ENCODE measurements at places on chromosomes 2 and 18.

DNA sequence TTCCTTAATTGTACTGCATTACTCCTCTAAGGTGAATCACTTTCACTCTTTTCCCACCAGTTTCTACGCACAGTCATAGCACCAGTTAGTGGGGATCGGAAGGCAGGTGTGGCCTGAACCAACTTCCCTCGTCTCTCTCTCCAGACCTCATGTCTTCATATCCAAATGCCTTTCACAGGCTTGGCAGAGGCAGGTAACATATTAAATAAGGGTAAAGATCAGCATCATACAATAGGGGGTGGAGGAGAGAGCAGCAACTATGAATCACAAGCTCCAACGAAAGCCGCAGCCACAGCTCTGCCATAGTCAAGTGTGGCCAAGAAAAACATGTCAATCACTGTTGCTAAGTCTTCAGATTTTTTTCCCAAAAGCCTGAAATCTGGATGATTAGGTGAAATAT is 40.3 kb downstream of the AP1S3 start:
- no peak for DNase-seq

DNA sequence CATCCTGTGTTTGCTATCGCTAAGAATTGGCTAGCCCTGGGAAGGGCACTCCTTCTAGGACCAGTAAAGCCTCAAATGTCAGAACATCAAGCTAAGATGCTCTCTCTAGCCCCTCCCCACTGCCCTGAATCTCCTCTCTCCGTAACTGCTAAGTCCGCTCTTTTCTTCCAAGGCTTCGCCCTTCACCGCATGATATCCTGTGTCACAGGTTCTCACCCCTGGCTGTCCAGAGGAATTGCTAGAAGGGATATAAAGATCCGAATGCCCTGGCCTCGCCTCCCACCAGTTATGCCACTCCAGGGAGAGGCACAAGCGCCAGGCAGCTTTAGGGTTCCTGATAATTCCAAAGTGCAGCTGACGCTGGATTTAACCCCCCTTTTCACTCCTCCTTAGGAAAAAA is 17.1 kb upstream of the GPR45 start:
- DNase-seq = no peak

GRCh38 chr18:11025671-11026070 is 123.7 kb downstream of the PIEZO2 start:
- DNase-seq = no peak

GRCh38 chr18:27921392-27921791 is 255.5 kb downstream of the CDH2 start:
- no peak for DNase-seq

- DNase-seq = no peak
Observed at GRCh38 chr2:1754046-1754445, 9.7 kb upstream of the PXDN start.

DNA sequence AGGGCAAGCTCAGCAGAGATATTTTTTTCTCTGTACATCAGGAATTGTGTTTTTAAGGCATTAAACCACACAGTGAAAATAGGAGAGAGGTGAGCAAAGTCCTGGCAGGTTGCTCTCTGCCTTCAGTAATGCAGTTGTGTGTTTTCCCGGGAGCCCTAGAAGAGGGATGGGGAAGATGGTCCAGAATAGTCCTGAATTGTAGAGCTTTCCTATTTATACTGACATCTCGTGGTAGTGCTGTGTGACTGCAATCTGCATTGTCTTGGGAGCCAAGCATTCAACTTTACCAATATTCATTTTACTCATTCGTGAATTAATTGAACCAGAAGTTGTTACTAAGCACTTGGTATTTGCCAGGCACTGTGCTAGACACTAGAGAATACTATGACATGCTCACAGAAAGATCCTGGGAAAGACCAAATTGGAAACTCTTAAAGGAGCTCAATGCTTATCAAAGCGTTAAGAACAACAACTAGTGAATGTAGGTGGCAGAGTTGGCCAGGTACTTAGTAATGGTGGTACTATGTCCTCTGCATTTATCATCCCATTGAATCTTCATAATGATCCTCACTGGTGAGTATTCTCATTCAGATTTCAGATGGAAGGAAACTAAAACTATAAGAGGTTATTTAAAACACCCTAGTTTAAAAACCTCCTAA is 214.6 kb downstream of the TRIB2 start:
- no peak for DNase-seq

DNA sequence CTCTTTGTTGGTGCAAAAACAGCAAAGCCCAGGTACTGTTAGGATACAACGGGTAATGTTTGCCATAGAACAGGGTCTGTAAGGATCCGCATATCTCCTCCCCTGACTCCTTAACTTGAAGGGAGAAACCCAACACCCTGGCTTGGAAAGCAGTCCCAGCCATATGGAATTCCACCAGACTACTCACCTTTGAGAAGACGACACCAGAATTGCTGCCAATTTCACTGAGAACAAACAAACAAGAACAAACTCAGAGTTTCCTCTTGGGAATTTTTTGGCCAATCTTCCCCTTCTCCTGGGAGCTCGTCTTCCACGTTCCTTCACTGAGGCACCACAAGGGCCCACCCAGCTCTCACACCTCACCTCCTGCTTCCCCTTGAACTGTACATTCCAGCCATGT is 29.2 kb downstream of the CAPN14 start:
- DNase-seq = no peak

- DNase-seq = no peak
Observed at GRCh38 chr2:222057347-222058073, 241.3 kb downstream of the PAX3 start.

- no peak for DNase-seq
Observed at GRCh38 chr18:24741965-24742724, 281.7 kb downstream of the HRH4 start.

- no peak for DNase-seq
Observed at GRCh38 chr2:158729873-158730620, 65.1 kb upstream of the DAPL1 start.

DNA sequence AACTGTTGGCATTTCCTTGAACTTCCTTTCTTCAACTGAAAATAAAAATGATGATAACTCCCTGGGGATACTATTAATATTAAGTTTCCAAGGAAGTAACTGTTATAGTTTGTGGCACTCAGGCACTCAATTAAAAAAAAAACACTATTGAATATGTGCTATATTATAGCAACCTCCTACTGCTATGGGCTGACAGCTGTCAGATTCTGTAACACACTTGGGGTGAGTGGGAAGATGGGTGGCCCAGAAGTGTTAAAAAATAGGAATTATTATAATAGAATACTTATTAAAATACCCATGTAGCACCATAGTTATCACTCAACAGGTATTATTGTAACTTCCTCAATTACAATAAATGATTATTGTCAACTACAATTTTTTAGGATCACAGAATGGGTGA is 130.9 kb downstream of the RNF152 start:
- DNase-seq = no peak

- DNase-seq = no peak
Observed at GRCh38 chr2:97699765-97700444, 13.5 kb upstream of the ZAP70 start.

DNA sequence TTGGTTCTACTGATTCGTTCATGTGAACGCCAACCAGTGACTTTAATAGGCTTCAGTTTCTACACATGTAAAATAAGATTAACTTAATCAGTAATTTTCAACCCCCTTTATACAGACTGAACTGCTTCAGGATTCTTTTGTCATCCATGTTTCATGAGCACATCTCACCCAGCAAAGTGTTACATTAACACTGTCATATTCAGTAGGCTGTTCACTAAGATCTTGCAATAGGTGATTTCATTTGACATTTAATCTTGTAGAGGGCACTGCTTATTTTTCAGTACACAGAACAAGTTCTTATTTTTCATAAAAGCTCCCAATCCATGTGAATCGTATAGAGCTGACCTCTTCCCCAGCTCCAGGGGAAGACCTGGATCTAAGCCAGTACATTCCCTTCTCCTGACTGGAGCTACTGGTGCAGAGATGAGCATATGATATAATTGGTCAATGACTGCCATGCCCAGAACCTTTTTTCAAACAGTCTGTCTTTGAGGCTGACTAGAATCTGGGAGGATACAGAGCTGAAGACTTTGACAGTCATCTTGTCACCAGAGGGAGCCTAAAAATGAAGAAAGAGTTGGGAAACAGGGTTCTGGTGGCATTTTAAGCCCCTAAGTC is 72.2 kb upstream of the CHRNA1 start:
- DNase-seq = no peak

DNA sequence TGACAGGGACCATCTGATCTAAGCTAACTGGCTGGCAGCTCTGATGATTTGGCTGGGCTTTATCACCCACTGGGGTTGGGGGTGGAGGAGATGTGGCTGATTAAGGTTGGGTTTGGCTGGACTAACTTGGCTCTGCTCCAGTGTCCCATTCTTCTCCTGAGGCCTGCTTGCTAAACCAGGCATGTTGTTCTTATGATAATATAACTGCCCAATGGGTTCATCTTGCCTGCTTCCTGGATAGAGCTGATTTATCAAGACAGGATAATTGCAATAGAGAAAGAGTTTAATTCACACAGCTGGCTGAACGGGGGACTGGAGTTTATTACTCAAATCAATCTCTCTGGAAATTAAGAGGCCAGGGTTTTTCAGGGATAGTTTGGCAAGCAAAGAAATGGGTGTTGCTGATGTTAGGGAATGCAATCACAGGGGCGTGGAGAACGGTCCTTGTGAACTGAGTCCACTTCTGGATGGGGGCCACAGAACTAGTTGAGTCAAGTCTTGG is 150.4 kb downstream of the PTH2R start:
- no peak for DNase-seq

DNA sequence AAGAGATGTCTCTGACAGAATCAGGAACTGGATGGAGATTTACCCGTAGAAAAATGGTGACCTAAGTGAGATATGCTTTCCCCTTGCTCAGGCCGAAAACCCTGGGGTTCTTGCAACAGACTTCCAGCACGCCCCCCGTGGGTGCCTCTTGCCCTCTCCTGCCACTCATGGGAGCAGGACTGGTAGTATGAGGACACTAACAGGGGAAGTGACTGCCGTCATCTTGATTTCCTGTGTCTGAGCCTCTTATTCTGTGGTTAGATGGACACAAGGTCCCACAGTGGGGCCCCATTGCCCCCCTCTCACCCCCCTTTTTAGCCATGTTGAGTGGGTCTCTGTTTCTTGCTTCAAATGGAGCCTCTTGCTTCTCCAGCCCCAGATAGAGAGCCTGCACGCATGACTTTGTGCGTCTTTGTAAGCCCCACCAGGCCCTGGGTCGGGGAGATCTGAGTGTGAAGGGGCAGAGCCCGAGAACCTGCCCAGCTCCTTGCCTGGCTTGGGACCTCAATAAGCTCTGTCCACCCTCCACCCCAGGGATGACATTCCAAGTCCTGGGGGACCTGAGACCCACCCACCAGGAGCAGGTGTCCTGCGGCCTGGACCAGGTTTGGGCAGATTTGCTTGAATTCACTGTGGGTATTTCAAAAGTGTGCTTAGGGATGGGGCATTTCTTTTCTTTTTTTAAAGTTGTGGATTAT is 12.6 kb downstream of the GNLY start:
- no peak for DNase-seq

GRCh38 chr2:70728128-70728527 is 39.9 kb downstream of the ADD2 start:
- no peak for DNase-seq

GRCh38 chr18:23232331-23232730 is 97.0 kb downstream of the CABLES1 start:
- no peak for DNase-seq

DNA sequence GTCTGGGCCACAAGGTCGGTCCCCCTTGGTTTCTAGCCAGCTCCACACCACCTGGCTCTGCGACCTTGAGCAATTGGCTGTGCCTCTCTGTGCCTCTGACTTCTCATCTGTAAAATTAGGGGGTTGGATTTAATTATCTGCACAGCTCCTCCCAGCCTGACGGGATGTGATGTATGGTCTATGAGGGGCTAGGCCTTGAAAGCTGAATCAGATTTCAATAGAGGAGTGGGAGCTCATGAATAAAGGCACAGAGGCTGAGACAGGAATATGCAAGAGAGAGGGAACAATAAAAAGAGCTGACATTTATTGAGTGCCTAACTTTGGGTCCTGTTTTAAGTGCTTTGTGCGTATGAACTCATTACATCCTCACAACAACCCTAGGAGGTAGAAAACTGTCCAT is 104.7 kb downstream of the ALK start:
- no peak for DNase-seq

GRCh38 chr2:189621781-189622180 is 39.5 kb upstream of the ASNSD1 start:
- DNase-seq = no peak

DNA sequence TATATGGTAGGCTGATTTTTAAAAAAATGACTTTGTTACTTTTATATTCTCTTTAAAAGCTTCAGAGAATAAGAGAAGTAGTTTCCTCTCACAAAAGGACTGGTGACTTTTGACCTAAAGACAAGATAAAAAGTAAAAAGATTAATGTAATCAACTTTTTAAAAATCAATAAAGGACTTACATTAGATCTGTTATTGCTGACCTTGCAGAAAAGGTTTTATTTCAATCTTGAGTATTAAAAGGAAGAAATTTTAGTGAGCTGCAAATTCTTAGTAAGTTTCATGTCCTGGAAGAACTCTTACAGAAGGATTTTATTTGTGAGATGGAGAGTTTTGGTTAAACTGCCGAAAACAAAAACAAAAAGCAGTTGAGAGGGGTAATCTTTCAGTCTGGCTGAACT is 2.2 kb upstream of the GAREM1 start:
- DNase-seq = no peak

DNA sequence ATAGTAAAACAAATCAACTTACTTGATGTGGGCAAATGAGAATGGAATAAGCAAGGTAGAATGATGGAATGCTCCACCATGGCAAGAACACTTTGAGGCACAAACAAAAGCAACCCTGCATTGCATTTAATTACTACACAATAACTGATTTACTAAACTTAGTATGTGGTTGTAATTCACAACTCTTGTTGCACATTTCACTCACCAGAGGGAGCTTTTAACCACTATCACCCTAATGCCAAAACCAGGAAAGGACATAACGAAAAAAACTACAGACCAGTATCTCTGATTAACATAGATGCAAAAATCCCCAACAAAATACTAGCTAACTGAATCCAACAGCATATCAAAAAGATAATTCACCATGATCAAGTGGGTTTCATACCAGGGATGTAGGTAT is 659.8 kb downstream of the CPS1 start:
- no peak for DNase-seq

- no peak for DNase-seq
Observed at GRCh38 chr2:47198985-47199451, 43.9 kb upstream of the STPG4 start.

GRCh38 chr2:82172483-82172882 is 1867.9 kb upstream of the LRRTM1 start:
- DNase-seq = no peak

Measured in stimulated activated CD4-positive, alpha-beta T cell treated with anti-CD3 and anti-CD28 coated beads, Interleukin-15, amount 100 ng/mL, for 48 hours (primary cell).